ENCODE measurements at places on chromosomes 13 and 19.
A peak's percentile ranks its signal among the peaks of the same experiment; 100 is the strongest.

- peak; percentile 70 for DNase-seq
Measured at GRCh38 chr13:44969551-44970484, 19.5 kb downstream of the NUFIP1 start.

- peak; percentile 13 for DNase-seq
Measured at GRCh38 chr13:19888799-19889198, 25.4 kb upstream of the ZMYM5 start.

- DNase-seq: no peak
Measured at GRCh38 chr13:21005193-21005592, 56.2 kb downstream of the LATS2 start.

- peak; percentile 6 for DNase-seq
Measured at GRCh38 chr13:51225029-51225428, 2.8 kb downstream of the FAM124A start.

DNA sequence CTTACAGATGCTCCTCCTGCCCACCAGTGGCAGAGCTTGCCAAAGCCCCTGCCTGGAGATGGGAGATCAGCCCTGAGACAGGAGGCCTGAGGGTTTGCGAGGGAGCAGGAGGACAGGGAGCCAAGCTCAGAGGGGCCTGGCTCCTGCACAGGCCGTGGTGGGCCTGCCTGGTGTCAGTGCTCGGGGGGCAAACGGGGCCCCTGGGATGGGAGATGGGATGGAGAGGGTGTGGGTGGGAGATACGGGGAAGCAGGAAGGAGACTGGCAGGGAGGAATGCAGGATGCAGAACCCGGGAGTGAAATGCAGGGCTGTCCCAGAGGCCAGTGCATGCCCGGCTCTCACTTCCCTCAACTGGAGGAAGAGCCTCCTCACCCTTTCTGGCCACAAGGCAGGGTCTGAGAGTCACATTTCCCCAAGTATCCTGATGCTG is 19.9 kb downstream of the ELAVL1 start:
- no peak for DNase-seq

- no peak for DNase-seq
Measured at GRCh38 chr13:62595976-62596375, 1180.3 kb upstream of the PCDH20 start.

DNA sequence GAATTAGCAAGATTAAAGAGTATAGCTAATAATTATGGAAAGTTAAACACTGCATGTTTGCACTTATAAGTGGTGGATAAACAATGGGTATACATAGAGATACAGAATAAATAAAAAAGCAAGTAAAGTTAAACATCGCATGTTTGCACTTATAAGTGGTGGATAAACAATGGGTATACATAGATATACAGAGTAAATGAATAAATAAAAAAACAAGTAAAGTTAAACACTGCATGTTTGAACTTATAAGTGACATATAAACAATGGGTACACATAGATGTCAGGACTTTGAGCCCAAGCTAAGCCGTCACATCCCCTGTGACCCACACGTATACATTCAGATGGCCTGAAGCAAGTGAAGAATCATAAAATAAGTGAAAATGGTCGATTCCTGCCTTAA is 1533.3 kb upstream of the SPRY2 start:
- no peak for DNase-seq

DNA sequence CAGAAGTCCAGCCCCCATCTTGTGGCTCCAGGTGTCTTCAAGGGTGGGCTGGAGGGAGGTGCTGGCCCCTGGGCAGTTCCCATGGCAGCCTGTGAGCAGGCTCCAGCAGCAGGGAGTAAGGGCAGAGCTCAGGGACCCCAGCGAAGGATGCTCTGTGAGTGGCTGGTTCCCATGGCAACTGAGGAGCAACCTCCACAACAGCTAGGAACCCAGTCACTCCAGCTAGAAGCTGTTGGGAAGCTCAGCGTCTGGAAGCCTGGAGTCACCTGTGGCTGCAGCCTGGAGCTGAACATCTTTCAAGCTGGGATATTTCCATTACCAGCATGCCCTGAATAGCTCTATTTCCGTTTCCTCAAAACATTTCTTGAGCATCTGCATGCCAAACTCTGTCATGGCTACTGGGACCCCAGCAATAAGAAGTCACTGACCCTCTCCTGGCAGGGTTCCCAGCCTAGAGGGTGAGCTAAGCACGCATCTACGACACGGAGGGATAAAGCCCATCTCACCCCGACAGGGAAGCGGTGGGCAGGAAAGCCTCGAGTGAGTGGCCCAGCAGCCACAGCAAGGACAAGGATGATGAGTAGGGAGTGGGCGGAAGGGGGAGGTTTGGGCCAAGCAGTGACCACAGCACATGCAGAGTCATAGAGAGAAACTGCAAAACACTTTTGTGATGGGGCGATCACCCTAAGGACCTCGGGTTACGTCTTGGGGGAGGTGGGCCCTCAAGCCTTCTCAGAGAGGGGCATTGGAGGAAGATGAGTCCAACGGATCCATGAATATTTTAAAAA is 52.6 kb downstream of the ALOX5AP start:
- DNase-seq: no peak

DNA sequence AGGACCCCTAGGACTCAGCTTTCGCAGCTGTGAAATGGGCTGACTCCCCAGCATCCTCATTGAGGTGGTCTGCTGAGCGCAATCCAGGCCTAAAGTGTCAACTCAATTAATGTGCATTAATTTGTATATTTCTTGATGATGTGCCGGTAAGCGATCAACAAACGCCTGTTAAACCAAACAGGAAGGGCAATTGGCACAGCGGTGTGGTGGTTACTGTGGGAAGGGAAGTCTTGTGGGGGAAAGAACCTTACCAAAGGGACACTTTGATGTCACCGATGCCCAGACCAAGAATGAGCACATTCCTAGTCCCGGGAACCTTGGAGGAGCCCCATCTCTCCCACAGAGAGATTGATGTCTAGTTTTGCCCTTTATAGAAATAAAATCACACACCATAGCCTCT is 1.6 kb downstream of the JAK3 start:
- no peak for DNase-seq

- DNase-seq: peak; percentile 3
Measured at GRCh38 chr19:9431475-9431874, 3.9 kb downstream of the ZNF266 start.

DNA sequence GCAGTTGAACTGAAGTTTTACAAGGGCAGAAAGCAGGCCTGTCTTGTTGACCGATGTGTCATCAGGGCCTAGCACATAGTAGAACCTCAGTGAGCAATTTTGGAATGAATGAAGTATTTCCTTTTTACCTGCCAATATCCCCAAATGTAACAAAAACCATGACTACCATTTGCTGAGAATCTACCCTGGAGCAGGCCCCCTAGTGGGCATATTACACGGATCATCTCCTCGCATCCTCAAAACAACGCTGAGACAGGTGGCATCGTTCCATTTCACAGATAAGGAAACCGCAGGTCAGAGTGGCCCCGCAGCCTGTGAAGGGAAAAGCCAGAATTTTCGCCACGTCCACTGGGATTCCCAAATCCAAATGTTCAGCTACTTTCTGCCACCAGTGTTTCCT is 77.9 kb downstream of the CACNA1A start:
- peak; percentile 13 for DNase-seq

DNA sequence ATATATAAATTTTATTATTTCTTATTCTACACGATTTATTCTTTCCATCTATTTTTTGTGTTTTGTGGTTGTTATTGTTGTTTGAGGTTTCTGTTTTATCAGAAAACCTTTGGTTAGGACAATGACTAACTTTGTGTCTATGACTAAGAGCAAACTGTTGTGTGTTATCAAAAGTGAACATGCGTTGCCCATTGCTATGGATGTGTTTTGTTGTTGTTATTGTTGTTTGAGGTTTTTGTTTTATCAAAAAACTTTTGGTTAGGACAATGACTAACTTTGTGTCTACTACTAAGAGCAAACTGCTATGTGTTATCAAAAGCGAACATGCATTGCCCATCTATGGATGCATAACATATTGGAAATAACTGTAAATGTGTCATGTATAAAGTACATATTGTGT is 692.3 kb downstream of the SLITRK1 start:
- DNase-seq: no peak

DNA sequence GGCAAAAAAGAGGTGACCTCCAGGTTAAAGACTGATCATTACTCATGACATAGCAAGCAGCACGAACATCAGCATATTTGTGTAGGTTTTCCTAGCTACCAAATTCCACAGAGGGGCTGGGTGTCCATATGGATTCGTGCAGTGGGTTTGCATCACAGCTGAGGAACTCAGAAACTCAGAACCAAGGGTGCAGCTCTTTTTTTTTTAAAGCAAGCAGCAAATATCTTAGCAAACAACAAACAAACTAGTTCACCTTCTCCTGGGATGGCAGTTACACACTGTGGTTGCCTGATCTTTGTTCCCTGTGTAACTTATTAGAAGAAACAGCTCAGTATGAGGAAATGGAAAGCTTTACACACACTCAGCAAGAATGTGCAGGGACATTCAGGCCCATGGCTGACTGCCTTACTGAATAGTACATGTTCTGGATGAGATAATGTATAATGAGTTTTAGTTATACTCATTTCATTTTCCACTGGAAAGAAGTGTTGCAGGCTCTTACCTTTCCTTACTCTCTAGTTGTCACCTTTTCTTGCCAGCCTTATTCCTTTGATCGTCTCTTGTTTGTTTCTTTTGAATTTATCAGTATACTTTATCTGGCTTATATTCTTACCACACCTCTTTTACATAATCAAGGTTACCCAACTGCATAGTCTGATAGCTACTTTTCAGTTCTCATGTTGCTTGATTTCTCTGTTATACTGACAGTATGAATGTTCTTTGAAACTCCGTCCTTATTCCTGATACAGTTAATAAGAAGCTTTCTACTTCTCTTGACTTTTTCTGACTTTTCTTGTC is 4.3 kb downstream of the NDFIP2 start:
- DNase-seq: peak; percentile 93

- DNase-seq: no peak
Measured at GRCh38 chr13:98174307-98174706, 2.8 kb downstream of the RNF113B start.

- DNase-seq: peak; percentile 49
Measured at GRCh38 chr13:107734891-107735625, 480.3 kb downstream of the LIG4 start.
